Activated T-cell treated with anti-CD3 and anti-CD28 coated beads, Interleukin-2, amount 50 U/mL, for 48 hours (primary cell): ENCODE measurements at places on chromosomes 2 and 18.

DNA sequence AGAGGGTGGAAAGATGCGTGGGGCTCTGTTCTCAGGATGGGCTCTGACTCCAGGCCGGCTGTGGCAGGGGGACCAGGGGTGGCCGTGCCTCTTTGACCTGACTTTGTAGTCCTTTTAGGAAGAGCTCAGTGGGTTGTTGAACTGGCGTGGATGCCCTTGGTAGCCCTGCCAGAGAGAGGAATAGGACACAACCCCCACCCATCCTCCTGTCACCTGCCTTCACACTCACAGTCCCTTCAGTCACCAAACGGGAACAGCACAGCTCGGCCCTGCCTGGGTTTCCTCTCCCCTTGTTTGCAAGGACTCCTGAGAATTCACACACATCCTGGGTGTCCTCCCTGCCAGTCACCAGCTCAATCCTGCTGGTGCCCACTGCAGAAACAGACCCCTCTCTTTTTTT, 20.1 kb upstream of the MRPL33 start:
- no peak for DNase-seq

- no peak for DNase-seq
Measured at GRCh38 chr2:71130905-71131244, 441 bp downstream of the MPHOSPH10 start.

- DNase-seq, result no peak
Measured at GRCh38 chr2:128452536-128453530, 134.2 kb upstream of the HS6ST1 start.

DNA sequence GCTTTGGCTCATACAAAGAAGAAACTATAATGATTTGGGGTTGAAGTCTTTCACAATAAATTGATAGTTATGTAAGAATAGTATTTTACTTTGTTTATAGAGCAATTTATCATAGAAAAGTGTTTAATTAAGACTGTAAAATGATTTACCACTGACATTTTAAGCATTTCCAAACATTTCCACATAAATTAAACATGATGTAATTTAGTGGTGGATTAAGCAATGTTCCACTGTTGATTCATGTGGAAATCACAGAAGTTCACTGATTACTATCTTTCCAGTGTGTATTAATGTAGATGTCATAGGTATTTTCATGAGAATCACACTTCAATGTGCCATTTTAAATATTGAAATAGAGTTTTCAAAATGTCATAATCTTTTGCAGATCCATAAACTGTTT, 40.1 kb upstream of the GRB14 start:
- no peak for DNase-seq

DNA sequence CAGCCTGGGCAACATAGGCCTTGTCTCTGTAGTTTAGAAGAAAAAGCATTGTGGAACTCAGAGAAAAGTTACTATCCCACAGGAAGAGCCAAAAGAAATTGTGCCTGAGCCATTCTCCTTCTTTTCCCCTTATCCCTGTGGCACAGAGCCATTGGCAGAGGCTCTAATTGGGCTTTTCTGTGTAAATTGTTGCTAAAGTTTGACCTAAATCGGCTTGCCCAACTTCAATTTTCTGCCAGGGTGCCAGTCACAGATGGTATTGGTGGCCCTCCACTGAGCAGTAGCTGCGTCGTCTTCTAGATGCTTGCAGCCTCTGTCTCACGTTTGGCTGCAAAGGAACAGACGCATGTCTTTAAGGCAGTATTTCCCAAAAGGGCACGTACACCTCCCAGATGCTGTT, 30.3 kb downstream of the ZNF532 start:
- no peak for DNase-seq

DNA sequence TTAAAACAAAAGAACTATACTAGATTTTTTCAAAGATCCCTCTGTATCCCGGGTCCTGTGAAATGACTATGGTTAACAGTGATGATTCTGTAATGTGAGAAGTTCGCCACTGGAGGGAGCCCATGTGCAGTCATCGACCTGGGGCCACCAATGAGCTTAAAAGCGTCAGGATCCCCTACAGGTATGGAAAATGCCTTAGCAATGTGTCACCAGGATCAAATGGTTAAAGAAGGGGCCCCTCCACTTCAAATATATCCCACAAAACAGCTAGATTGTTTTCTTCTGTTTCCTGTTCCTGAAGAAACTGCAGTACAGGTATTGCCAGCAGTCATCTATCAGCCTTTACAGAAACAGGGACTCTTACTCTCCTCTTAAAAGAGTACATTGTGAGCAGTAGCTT, 15.3 kb downstream of the CHRNA1 start:
- DNase-seq, result peak; percentile 81
